CD8-positive, alpha-beta memory T cell (primary cell): ENCODE measurements at places on chromosomes 6 and 20. TPM values are rescaled to one million over a fixed set of nuclear protein-coding genes. Genes with fewer than 3 reads are reported as not detected.

The BACH2 gene
- 41.8 TPM for total RNA-seq

DNA sequence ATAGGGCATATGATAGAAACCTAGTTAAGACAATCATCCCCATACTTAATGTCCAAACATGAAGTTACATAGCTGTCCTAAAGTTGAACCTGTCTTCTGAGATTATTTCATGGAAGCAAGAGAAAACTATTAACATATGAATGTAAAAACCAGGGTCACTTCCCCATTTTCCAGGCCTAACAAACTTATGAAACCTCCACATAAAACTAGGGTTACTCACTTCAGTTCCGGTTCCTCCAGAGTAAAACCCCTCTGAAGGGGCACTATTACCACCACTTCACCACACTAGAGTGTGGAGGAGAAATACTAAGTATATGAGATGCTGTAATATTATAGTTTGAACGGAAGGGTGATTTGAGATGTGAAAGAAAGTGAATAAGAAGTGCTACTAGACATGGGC, 14.9 kb downstream of the PRKN start:
- H3K4me3 ChIP-seq = no peak overlapping the region
- no peaks in the 10 kb centered on the region for H3K4me1 ChIP-seq
- no peaks in the 10 kb centered on the region for H3K27me3 ChIP-seq
- H3K27ac ChIP-seq = no peak overlapping the region
- no peak for DNase-seq

DNA sequence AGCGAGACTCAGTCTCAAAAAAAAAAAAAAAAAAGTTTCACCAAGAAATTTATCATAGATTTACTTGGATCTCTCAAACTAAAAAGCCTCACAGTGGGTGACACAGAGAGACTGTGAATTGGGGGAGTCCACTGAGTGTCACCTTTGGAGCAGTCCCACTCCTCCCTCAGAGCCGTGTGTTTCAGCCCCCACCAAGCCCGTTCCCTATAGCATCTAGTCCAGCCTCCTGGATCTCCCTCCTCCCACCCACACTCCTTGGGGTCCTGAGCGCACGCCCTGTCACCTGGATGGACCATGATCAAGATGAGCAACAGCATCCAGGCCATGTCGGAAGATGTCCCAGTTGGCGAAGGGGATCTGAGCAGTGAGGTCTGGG, 422 bp downstream of the NCR3 start:
- H3K4me3 ChIP-seq = peak overlapping the region; percentile 49
- DNase-seq = no peak
- H3K36me3 ChIP-seq = no peaks in the 10 kb centered on the region
- H3K27me3 ChIP-seq = no peaks in the 10 kb centered on the region
- peak overlapping the region; percentile 11 for H3K27ac ChIP-seq

- H3K4me1 ChIP-seq = no peaks in the 10 kb centered on the region
- H3K36me3 ChIP-seq = no peaks in the 10 kb centered on the region
- DNase-seq = no peak
- H3K4me3 ChIP-seq = no peak overlapping the region
- H3K27ac ChIP-seq = no peak overlapping the region
Measured at GRCh38 chr6:136424450-136424849, 125.8 kb downstream of the MAP7 start.

DNA sequence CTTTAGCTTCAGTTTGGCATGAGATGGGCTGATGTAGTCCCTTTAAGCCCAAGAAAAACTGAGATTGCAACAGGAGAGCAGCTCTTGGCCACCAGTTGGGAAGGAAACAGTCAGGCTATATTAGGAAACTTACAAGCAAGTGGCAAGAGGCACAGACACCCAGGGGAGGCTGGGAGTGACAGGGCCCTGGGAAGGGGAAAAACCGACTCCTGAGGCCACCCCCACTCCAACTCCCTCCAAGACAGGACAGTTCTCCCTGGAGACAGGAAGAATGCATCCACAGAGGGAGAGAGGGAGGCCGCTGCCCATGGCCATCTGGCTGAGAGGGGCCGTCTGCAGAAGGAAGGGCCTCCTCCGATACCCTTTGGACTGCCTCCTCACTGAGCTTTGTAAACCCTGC, 20.5 kb downstream of the JPH2 start:
- no peak overlapping the region for H3K27ac ChIP-seq
- no peaks in the 10 kb centered on the region for H3K36me3 ChIP-seq
- H3K4me3 ChIP-seq = no peak overlapping the region
- no peaks in the 10 kb centered on the region for H3K4me1 ChIP-seq
- no peak for DNase-seq

- no peak overlapping the region for H3K27ac ChIP-seq
- H3K27me3 ChIP-seq = no peaks in the 10 kb centered on the region
- H3K4me1 ChIP-seq = no peaks in the 10 kb centered on the region
- no peak for DNase-seq
- H3K36me3 ChIP-seq = no peaks in the 10 kb centered on the region
Measured at GRCh38 chr6:110786271-110786670, 29.0 kb downstream of the CDK19 start.
